Heart right ventricle (tissue), 16 donors: ENCODE measurements at places on chromosomes 6 and 20. TPM values are rescaled to one million over a fixed set of nuclear protein-coding genes. Genes with fewer than 3 reads are reported as not detected.

GRCh38 chr20:50870561-50871161 lies 60.6 kb downstream of the ADNP start:
- no peak for DNase-seq

DNA sequence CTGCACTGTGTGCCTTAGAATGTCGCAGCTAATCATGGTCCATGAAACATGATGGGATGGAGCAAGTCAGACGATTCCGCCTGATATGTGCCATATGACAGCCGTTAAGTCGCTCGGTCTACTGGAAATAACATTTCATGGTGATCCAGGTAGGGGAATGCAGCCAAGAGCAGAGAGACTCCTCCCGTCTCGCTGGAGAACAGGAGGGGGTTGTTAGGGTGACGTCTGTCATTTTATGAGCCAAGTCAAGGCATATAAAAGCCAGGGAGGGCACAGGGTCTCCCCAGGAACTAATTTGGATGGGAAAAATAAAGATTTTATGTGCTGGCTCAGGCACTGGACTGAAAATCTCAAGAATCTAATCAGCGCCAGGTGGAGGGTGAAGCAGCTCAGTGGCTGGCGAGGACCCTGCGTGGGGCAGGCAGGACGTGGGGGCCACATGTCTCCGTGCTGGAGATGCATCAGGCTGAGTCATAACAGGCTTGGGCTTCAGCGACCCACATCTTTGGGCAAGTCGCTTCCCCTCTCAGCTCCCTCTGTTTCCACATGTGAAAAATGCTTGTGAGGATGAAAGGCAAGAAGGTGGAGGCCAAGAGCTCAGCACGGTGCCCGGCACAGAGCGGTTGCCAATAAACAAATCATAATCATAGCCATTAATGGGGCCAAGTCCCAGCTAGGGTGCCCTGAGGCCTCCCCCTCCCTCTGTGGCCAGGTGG lies 234.6 kb downstream of the ANKRD60 start:
- DNase-seq = no peak

GRCh38 chr20:63433756-63434531 lies 38.5 kb downstream of the KCNQ2 start:
- DNase-seq = no peak

DNA sequence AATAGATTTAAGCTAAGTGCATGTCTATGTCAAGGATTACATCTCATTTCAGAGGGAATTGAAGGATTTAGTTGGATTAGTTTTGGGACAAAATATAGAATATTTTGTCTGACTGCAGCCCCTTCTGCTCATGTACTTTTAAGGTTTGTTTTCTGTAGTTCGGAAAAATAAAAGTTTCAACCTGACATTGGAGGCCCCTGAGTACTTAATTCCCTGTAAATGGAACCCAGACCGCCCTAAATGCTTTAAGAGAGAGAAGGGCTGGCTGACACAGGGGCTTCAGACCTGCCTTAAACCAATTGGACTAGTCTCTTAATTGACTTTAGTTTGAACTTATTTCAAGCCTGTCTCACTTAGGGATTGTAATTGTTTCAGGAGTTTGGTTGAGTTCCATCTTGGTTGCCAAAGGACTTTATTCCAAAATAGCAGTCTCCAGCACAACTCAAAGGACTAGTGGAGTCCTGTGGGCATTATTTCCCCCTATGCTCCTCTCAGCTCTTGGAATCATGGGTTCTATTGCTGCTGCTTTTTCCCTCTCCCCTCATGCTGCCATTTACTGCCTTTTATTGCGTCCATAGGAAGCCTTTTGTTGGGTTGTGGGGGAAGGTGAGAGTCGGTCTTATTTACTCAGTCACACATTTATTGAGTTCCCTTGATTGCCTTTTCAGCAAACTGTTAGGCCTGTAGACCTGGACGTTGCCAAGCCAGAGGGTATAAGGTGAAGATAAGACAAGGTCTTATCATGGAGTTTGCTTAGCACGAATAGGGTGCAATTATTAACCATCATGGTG lies 14.5 kb downstream of the BRD2 start:
- DNase-seq = no peak

- DNase-seq = peak; percentile 80
Observed at GRCh38 chr6:131950767-131951575, at the start of gene CCN2. Gene CCN2, minus strand, starts transcription at chr6:131951372. Its CDS starts 200 bp downstream, at chr6:131951172.

DNA sequence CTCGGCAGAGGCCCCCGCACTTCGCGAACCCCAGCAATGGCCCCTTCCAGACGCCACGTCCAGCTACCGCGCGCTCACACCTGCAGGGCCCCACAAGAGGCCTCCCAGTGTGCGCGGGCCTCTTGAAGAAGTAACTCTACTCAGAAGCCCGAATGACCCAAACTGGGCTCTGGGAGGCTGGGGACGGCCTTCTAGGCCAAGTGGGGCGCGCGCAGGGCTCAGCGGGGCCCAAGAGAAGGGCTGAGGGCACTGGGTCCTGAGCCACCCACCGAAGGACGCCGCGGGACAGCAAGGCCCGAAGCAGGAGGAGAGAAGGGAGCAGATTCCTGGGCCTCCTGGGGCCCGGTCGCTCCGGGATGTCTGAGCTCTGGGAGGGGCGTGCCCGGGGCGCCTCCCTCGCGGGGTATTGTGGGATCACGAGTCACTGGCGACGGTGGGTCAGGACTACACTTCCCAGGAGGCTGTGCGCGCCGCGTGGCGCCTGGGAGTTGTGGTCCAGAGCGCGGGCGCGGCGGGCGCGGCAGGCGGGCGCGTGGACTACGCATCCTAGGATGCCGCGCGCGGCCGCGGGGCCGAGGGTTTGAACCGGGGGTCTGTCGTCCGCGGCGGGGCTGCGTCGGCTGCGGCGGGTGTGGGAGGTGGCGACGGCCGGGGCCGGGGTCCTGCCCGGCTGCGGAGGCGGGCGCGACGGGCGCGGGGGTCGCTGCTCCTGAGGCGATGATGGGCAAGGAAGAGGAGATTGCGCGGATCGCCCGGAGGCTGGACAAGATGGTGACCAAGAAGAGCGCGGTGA lies at the start of gene TCEA2:
Gene TCEA2, plus strand, starts transcription at position 603 of the 793 bp plus-strand sequence. Its CDS starts 115 bp downstream, at position 718.
- DNase-seq = peak; percentile 98

GRCh38 chr6:25851961-25852360 lies 20.1 kb upstream of the SLC17A1 start:
- DNase-seq = no peak

GRCh38 chr6:16494793-16495192 lies 256.4 kb downstream of the GMPR start:
- DNase-seq = no peak

DNA sequence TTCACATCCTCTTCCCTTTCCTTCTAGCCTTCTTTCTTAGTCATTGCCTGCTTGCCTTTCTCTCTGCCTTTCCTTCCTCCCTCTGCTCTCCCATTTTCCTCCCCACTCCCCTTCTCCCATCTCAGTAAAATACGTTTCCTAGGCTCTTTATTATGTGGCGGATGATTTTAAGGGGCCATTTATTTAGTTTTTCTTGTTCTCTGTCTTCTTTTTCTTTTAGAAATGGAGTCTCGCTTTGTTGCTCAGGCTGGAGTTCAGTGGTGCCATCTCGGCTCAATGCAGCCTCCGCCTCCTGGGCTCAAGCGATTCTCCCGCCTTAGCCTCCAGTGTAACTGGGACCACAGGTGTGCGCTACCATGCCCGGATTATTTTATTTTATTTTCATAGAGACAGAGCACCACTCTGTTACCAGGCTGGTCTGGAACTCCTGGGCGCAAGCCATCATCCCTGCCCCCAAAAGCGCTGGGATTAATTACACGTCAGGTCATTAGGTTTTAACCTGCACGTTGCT lies 1.5 kb downstream of the MTHFD1L start:
- no peak for DNase-seq

- DNase-seq = peak; percentile 79
Observed at GRCh38 chr6:73394577-73395354, at the start of gene DDX43. Gene DDX43, plus strand, starts transcription at chr6:73394828. Its CDS starts 78 bp downstream, at chr6:73394906.

DNA sequence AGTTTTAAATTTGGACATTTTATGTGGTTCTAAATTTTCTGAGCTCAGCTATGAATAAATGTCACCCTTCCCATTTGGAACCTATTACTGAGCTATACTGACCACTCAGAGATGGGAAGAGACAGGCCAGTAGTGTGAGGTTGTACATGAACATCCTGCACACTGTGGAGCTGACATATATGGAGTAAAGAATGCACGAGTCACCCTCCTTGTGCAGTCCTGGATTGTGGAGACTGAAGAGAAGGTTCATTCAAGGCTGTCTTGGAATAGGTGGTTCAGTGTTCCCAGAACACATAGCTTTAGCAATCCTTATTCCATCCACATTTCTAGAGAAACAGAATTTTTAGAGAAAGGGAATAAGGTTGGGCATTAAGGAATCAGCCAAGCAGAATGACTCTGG lies 50.3 kb upstream of the OGFRL1 start:
- no peak for DNase-seq

Gene LAMA4
- 69.9 TPM for total RNA-seq

Gene PRND
- total RNA-seq = 0.13 TPM

Gene LY6G6F
- not detected for total RNA-seq

Gene LINC00237
- total RNA-seq = not detected

Gene OR2H2
- total RNA-seq = not detected

Gene ZSCAN31
- total RNA-seq = 9.9 TPM

Gene FAM83B
- total RNA-seq = 0.35 TPM
